ENCODE measurements at places on chromosomes 5 and 9.
A peak's percentile ranks its signal among the peaks of the same experiment; 100 is the strongest.

- DNase-seq: peak; percentile 38
Measured at GRCh38 chr9:111731928-111732327, 62.8 kb downstream of the SHOC1 start.

DNA sequence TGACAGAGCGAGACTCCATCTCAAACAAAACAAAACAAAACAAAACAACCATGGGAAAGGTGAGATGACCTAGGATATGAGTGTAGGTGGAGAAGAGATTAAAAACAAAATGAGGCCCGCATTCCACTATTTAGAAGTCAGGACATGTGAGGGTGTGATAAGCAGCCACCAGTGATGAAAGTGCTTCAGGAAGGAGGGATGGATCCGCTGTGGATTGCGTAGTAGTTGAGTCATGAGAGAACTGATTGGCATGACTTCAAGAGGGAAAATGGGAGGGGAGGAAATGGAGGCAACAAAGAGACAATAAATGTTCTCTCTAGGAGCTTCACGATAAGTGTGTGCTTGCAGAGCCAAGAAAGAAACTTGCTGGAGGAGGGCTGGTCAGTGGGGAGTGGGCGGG is 367.6 kb downstream of the ARL15 start:
- DNase-seq: no peak

- no peak for DNase-seq
Measured at GRCh38 chr9:107492381-107492970, 2.9 kb upstream of the KLF4 start.

- DNase-seq: no peak
Measured at GRCh38 chr5:173644673-173645436, 28.4 kb upstream of the BOD1 start.

- no peak for DNase-seq
Measured at GRCh38 chr5:39584927-39585326, 160.1 kb upstream of the DAB2 start.

- DNase-seq: no peak
Measured at GRCh38 chr9:123421186-123421585, 65.2 kb downstream of the CRB2 start.

All from SW 1271 (cell line).